ENCODE measurements at places on chromosomes 5 and 9. TPM values are rescaled to one million over a fixed set of nuclear protein-coding genes. Genes with fewer than 3 reads are reported as not detected.

- no peak overlapping the region for H3K4me3 ChIP-seq
- no peaks in the 10 kb centered on the region for H3K4me1 ChIP-seq
- H3K27ac ChIP-seq = no peak overlapping the region
- no peaks in the 10 kb centered on the region for H3K36me3 ChIP-seq
- no peaks in the 10 kb centered on the region for H3K27me3 ChIP-seq
- no peak for DNase-seq
These were observed 125.5 kb upstream of the RAI14 start for GRCh38 chr5:34530637-34531036.

DNA sequence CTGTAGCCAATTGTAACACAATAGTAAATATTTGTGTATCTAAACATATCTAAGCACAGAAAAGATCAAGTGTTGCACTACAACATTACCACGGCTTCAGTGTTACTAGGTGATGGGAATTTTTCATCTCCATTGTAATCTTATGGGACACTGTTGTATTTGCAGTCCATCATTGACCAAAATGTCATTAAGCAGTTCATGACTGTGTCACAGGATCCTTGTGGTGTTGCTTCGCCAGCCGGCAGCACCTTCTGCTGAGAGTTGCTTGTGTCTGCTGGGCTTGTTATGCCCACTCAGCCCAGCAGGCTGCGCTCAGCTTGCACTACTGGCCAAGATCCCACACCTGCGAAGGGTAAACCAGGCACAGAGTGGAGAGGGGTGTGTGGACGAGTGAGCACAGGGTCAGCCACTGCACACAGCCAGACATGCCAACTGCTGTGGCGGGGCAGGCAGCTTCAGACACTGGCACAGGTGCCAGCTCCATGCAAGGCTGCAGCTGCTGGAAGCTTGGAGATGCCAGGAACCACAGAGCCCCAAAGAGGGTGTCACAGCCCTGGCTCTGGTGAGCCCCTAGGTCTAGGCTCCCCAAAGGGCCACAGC is 273.7 kb downstream of the CETN3 start:
- no peak overlapping the region for H3K4me3 ChIP-seq
- H3K27ac ChIP-seq = no peak overlapping the region
- no peaks in the 10 kb centered on the region for H3K27me3 ChIP-seq
- no peaks in the 10 kb centered on the region for H3K36me3 ChIP-seq
- no peak for DNase-seq
- H3K4me1 ChIP-seq = no peaks in the 10 kb centered on the region

DNA sequence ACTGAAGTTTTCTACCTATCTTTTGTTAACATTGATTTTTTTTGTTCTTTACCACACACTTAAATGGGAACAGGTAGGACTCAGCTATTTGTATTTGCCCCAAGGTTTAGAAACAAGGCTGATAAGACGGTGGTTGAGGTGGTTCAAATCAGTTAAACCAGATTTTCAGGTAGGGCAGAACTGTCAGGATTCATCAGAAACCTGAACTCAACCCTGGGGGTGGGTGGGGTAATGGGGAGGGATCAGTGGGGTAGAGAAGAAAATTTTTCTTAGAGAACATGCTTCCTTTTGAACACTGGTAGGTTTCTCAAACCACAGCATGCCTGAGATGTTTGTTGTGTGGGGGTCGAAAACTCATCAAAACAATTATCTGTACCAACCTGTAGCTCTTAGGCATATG is 113.0 kb downstream of the BASP1 start:
- H3K36me3 ChIP-seq = no peaks in the 10 kb centered on the region
- H3K4me3 ChIP-seq = no peak overlapping the region
- H3K4me1 ChIP-seq = no peaks in the 10 kb centered on the region

DNA sequence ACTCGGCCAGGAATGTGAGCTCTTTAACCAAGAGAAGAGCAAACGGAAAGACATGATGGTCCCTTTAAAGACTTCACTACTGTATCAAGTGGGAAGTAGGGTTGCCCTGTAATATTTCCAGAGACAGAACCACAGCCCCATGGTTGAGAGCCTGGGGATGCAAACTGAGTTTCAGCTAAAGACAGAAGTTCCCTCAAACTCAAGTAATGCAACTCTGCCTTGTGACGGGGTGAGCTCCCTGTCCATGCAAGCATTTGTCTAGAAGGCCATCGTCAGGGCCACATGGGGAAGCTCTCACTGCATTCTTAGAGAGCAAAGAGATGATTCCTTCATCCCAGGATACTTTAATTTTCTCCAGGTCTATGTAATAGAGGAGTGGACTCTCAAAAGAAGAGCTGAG is 82.8 kb downstream of the INSYN2B start:
- H3K36me3 ChIP-seq = peaks cover 3% of the 10 kb centered on the region
- H3K27me3 ChIP-seq = no peaks in the 10 kb centered on the region

DNA sequence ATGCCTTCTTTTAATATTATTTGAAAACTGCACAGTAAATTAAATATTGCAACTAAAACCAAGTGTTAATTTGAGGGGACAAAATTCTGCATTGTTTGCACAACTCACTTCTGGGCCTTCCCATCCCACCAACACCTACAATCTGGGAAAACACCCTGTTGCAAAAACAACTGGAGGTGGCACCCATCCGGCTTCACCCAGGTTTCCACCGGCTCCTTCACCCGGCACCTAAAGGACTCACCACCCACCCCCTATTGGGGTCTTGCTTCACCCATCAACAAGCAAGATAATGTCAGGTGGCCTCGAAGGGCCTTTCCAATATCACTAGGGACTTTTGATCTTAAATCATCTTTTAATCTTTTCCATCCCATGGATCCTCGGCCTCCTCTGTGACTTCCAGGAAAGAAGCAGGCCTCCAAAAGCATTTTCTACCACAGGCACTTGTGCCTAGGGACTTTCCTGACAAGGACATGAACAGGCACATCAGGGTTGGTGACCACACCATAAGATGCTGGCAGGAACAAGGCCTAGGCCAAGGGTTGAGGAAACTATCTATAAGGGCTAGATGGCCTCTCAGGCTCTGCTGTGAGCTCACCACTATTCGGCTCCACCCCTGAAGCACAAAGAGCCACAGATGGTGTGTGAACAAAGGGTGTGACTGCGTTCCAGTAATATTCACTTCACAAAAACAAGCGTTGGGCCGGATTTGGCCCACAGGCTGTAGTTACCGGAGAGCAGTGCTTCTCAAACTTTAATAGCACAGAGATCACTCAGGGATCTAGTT is 205.1 kb downstream of the AUH start:
- H3K4me3 ChIP-seq = no peak overlapping the region
- DNase-seq = no peak
- H3K27ac ChIP-seq = peak overlapping the region; percentile 90
- peaks cover 74% of the 10 kb centered on the region for H3K4me1 ChIP-seq

Gene LCN12
- 9.8 TPM for total RNA-seq

GRCh38 chr5:180644129-180644824 is 5.1 kb downstream of the FLT4 start:
- DNase-seq = no peak
- H3K36me3 ChIP-seq = no peaks in the 10 kb centered on the region
- peaks cover 2% of the 10 kb centered on the region for H3K4me1 ChIP-seq
- no peaks in the 10 kb centered on the region for H3K27me3 ChIP-seq

DNA sequence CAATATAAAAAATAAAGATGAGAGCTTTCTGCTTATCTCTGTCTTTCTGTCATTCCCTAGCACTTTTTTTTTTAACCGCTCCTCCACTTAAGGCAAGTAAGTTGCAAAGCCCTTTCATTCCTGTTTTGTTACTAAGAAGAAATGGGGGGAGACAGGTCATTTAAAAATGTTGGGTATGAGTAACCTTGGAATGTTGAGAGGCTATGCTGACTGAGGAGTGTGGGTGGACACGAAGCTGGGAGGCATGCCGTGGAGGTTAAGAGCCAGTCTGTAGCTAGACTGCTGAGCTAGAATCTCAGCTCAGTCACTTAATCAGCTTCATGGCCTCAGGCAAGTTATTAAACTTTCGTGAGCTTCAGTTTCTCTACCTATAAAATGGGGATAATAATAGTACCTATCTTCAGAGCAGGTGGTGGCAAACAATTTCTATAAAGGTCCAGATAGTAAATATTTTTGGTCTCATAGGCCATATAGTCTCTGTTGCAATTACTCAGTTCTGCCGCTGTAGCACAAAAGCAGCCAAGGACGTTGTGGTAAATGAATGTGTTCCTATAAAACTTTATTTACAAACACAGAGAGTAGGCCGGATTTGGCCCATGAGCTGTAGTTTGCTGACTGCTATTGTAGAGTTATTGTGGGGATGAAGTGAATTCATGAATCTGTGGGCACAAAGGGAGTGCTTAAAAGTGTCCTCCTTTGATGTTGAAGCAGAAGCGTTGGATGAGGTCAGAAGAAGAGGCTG is 220.0 kb downstream of the GABBR2 start:
- no peak overlapping the region for H3K4me3 ChIP-seq
- no peaks in the 10 kb centered on the region for H3K4me1 ChIP-seq
- peaks cover 5% of the 10 kb centered on the region for H3K27me3 ChIP-seq
- H3K36me3 ChIP-seq = no peaks in the 10 kb centered on the region
- DNase-seq = no peak
- H3K27ac ChIP-seq = no peak overlapping the region

- no peaks in the 10 kb centered on the region for H3K27me3 ChIP-seq
- peak overlapping the region; percentile 8 for H3K27ac ChIP-seq
- peak; percentile 43 for DNase-seq
- no peaks in the 10 kb centered on the region for H3K36me3 ChIP-seq
These were observed 43.2 kb downstream of the KIAA0825 start for GRCh38 chr5:94575196-94575595.

GRCh38 chr5:113480243-113480642 is 8.0 kb downstream of the MCC start:
- no peak overlapping the region for H3K27ac ChIP-seq
- no peaks in the 10 kb centered on the region for H3K36me3 ChIP-seq
- no peaks in the 10 kb centered on the region for H3K4me1 ChIP-seq
- no peak for DNase-seq
- peaks cover 21% of the 10 kb centered on the region for H3K27me3 ChIP-seq

Gene SEMA5A
- total RNA-seq = not detected

Gene NUTM2F
- total RNA-seq = not detected

- no peaks in the 10 kb centered on the region for H3K4me1 ChIP-seq
- no peak overlapping the region for H3K27ac ChIP-seq
- H3K27me3 ChIP-seq = no peaks in the 10 kb centered on the region
- no peaks in the 10 kb centered on the region for H3K36me3 ChIP-seq
These were observed 229.0 kb downstream of the ELAVL2 start for GRCh38 chr9:23596913-23597634.

DNA sequence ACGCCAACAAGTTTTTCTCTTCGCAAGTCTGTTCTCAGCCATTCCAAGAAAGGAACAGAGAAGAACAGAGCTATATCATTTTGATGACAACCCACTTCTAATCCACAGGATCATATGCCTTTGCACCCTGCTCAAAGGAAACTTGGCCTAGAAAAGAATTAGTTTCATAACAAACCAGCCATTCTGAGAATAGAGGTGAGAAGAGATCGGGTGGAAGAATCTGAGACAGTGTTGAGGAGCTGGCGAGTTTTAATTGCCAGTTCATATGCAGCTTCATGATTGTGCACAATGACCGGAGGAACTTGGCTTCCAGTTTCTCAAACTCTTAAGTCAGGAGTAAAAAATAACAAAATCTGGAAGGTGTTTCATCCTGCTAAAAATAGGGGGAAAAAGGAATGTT is 380.0 kb downstream of the NR2F1-AS1 start:
- H3K36me3 ChIP-seq = no peaks in the 10 kb centered on the region
- no peak overlapping the region for H3K27ac ChIP-seq
- H3K4me1 ChIP-seq = no peaks in the 10 kb centered on the region
- no peaks in the 10 kb centered on the region for H3K27me3 ChIP-seq
- H3K4me3 ChIP-seq = no peak overlapping the region

GRCh38 chr5:101103874-101104273 is 200.8 kb upstream of the ST8SIA4 start:
- no peaks in the 10 kb centered on the region for H3K4me1 ChIP-seq
- H3K27ac ChIP-seq = no peak overlapping the region
- H3K27me3 ChIP-seq = no peaks in the 10 kb centered on the region
- no peak overlapping the region for H3K4me3 ChIP-seq
- no peaks in the 10 kb centered on the region for H3K36me3 ChIP-seq

- H3K4me3 ChIP-seq = no peak overlapping the region
- H3K4me1 ChIP-seq = no peaks in the 10 kb centered on the region
- no peaks in the 10 kb centered on the region for H3K27me3 ChIP-seq
- H3K36me3 ChIP-seq = no peaks in the 10 kb centered on the region
- DNase-seq = no peak
These were observed 114.5 kb downstream of the FER start for GRCh38 chr5:108862211-108862610.

- no peak overlapping the region for H3K4me3 ChIP-seq
- H3K27ac ChIP-seq = no peak overlapping the region
- H3K27me3 ChIP-seq = no peaks in the 10 kb centered on the region
- H3K4me1 ChIP-seq = no peaks in the 10 kb centered on the region
- peaks cover 99% of the 10 kb centered on the region for H3K36me3 ChIP-seq
These were observed 224.5 kb downstream of the DOCK8 start for GRCh38 chr9:438961-439768.

DNA sequence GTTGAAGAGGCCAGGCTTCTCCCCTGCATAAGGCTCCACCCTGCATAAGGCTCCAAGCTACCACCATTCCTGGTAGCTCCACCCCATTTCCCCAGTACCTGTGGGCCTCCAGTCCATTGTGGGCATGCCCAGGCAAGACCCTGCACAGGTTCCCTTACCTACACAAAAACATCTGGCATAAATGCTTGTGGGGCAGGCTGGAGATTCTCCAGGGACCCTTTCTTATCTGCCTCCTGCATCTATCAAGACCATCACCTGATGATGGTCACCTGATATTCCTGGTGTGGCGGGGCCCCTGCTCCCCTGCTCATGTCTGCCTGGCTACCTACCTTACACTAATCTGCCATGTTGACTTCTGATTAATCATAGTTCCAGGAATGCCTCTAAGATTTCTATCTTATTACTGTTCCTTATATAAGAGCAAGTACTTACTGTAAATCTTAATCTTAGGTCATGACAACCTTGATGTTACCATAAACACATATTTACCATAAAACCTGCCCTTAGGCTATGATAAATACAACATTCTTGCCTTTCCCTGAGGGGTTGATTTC is 41.0 kb downstream of the FGD3 start:
- no peaks in the 10 kb centered on the region for H3K27me3 ChIP-seq
- no peak overlapping the region for H3K27ac ChIP-seq
- H3K4me1 ChIP-seq = peaks cover 48% of the 10 kb centered on the region
- no peak overlapping the region for H3K4me3 ChIP-seq

DNA sequence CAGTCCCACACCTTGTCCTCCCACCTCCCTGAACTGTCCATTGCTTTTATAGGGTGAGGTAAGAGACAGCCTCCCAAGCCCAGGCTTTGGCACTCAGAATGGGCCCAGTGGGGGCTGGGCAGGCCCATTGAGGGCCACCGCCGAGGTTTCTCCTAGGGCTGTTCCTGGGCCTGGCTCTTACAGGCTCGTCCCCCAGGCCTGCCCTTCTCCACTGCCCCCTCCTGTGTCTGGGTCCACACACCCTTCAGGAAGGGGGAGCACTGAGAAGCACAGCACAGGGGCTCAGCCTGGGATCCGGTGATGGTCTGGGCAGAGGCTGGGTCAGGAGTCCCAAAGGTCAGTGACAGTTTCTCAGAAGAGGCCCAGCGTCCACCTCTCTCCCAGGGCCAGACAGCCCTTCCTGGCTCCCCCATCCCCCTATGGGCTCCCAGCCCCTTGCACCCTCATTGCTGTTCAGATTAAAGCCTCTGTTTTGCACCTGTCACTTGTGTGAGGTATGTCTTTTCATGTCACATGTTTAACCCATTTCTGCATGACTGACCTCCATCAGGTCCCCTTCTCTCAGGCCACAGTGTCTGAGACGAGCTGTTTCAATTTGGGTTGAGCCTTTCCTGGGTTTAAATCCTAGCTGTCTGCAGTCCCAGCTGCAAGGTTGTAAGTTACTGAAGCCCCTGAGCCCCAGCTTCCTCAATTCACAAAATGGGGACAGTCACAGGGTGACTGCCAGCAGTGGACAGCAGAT is 29.4 kb downstream of the IER5L start:
- peaks cover 20% of the 10 kb centered on the region for H3K36me3 ChIP-seq
- no peak for DNase-seq
- no peaks in the 10 kb centered on the region for H3K27me3 ChIP-seq
- H3K4me3 ChIP-seq = no peak overlapping the region
- no peak overlapping the region for H3K27ac ChIP-seq

All from natural killer cell (primary cell).